ENCODE measurements at places on chromosomes 12 and 14.

DNA sequence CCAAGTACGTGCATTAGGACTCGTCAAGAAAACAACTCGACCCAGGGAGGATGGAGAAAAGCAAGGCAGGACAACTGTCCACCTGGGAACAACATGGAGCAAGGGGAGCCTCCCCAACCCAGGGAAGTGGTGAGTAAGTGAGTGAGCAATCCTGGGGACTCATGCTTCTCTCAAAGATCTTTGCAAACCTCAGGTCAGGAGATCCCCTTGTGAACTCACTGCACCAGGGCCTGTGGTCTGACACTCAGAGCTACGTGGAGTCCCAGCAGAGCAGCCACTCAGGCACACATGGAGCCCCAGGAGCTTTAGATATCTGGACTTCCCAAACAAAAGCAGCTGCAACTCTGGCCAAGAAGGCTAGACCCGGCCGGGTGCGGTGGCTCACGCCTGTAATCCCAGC is 12.2 kb upstream of the OR5AU1 start:
- no peak for DNase-seq

DNA sequence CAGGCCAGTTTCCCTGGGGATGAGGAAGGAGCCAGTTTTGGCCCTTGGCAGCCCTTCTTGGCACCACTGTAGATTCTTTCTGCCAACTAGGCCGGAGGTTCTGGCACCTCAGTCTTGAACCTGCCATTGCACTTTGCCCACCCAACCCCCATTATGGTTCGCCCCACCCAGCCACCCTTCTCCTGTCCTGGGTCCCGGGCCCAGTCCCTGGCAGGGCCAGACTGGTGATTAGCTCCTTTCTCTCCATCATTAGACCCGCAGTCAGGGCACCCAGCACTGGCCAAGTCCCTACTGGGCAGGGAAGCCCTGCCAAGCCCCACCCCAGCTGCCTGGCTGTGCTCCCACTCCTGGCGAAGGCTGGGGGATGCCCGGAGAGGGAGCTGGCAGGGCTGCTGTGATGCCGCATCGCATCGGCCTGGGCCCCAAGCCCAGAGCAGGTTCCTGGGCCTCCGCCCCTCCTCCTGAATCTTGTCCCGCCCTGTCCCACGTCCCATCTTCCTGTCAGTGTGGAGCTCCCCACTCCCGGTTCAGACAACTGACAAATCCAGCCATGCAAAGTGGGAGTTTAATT is 9.8 kb downstream of the FAM222A start:
- no peak for DNase-seq

- DNase-seq, result no peak
These were observed 599 bp upstream of the TRHDE start for GRCh38 chr12:72271451-72272090.

GRCh38 chr14:61466249-61466904 is 145.0 kb downstream of the PRKCH start:
- no peak for DNase-seq

DNA sequence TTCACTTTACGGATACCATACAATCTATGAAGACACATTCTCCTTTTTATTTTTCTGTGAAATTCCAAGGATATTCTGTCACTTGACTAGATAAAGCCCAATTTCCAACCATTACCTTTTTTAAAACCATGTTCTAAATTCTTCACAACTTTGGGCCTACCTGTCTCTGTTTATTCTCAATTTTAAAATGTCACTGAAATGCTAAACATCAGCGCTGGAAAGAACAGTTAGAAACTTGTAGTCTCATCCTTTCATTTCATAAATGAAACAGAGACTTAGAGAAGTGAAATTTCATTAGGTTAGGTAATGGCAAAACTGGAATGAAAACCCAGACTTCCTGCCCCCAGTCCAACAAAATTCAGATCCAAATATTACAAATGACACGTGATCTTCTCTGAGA is 396.2 kb downstream of the CCDC91 start:
- DNase-seq, result no peak

- DNase-seq, result no peak
These were observed 85.4 kb downstream of the PTCSC3 start for GRCh38 chr14:36091096-36091495.
